ENCODE measurements at places on chromosomes 3 and 15.

- DNase-seq, result no peak
Measured at GRCh38 chr3:160006282-160007163, 17.9 kb downstream of the IL12A start.

GRCh38 chr3:108079877-108080276, 11.0 kb downstream of the CD47 start:
- DNase-seq, result no peak

DNA sequence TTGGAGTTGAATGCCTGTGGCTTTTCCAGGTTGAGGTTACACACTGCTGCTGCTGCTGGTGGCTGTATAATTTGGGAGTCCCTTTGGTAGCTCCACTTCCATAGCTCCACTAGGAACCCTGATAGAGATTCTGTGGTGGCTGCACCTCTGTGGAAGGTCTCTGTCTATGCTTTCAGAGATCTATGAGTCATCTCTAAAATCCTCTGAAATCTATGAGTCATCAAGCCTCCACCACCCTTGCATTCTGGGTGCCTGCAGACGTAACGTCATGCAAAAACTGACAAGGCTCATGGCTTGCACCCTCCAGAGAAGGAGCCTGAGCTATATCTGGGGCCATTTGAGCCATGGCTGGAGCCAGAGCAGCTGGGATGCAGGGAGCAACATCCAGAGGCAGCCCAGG, 1037.0 kb upstream of the CFAP20DC start:
- peak; percentile 47 for DNase-seq

- no peak for DNase-seq
Measured at GRCh38 chr15:68885070-68885469, 45.3 kb upstream of the SPESP1 start.

DNA sequence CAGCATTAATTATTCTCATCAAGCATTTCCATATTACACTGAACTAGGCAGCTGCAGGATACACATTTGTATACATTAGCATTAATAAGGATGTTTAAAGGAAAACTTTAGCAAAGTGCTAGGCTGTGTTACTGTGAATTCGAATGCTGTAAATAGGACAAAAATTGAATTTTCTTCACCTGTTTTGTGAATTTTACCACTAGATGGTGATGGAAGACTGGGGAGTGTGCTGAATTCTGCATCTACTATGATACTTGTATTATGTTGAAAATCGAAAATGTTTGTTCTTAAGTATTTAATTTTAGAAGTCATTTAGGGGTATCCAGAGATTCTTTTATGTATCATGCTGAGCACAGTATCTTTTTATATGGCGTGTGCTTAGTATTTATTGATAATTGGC, 12.3 kb upstream of the P2RY14 start:
- no peak for DNase-seq

DNA sequence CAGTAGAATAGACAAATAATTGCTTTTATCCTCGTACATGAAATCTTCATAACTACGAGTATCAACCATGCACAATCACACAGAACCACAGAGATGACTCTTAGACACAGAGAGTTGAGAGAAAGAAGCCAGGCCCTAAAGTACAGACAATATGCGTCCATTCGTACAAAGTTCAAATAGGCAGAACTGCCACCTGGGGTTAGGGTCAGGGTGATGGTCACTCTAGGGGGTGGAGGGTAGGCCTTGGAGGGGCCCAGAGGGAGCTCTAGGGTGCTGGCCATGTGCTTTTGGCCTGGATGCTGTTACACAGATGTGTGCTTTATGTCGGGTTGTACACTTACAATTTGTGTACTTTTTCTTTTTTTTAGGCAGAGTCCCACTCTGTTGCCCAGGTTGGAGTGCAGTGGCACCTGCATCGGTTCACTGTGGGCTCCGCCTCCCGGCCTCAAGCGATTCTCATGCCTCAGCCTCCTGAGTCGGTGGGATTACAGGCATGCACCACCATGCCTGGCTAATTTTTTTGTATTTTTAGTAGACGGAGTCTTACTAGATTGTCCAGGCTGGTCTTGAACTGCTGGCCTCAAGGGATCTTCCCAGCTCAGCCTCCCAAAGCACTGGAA, 65.9 kb upstream of the KLF13 start:
- DNase-seq, result no peak

- DNase-seq, result no peak
Measured at GRCh38 chr3:47610583-47610982, 31.9 kb upstream of the CSPG5 start.

DNA sequence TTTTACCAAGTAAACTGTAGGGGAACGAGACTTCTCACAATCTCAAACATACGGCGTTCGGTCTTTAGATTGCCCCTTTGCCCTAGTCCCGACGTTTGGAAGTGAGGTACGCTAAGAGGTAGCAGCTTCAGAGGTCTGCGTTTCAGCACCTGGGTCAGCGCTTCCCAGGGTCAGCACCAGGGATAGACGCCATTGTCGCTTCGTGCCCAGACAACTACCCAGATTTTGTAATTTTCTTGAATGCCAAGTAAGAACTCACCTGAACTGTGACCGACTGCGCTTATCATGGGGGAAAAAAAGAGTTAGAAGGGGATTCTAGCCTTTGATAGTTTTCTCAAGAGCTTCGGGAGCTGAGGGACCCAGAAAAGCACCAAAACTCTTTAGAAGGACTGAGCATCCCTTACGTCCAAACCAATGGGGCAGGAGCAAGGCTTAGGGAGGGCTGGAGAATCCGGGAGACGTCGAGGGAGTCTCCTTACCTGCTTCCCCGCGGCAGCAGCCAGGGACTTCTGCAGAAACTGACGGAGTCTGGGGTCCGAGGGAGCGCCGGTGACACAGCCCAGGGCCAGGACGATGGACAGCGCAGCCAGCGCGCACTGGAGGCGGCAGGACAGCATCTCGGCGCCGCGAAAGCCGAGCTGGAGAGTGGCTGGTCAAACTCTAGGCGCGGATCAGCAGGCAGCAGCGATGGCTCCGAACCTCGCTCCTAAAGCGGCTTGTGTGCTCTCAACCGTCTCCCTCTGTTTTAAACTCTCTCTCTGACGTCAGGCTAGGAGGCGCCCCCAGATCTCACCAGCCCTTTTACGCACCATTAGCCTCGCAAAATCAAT, at the start of gene SST:
Gene SST (minus strand): TSS at position 720 of the 830 bp plus-strand sequence. CDS start 103 bp downstream, at position 617.
- DNase-seq, result no peak

GRCh38 chr3:65963787-65964677, 74.7 kb downstream of the MAGI1 start:
- no peak for DNase-seq
